Activated naive CD4-positive, alpha-beta T cell treated with anti-CD3 and anti-CD28 coated beads, Interleukin-2, amount 50 U/mL, for 72 hours (primary cell): ENCODE measurements at places on chromosomes 4 and X. TPM values are rescaled to one million over a fixed set of nuclear protein-coding genes. Genes with fewer than 3 reads are reported as not detected.

Gene CTAG2
- not detected for total RNA-seq

Gene ADH1A
- total RNA-seq: not detected

Gene COX7B2
- not detected for total RNA-seq

Gene NDNF
- not detected for total RNA-seq

Gene MAGEA3
- not detected for total RNA-seq

Gene KLF3
- 10.1 TPM for total RNA-seq

Gene H2BW2
- total RNA-seq: not detected

Gene STBD1
- total RNA-seq: 0.19 TPM

Gene ARSJ
- total RNA-seq: not detected

Gene RASGEF1B
- 2.7 TPM for total RNA-seq

Gene XPNPEP2
- total RNA-seq: not detected

Gene ATP2B3
- not detected for total RNA-seq

Gene CSAG1
- not detected for total RNA-seq

Gene TRPC5OS
- not detected for total RNA-seq

Gene HSFX1
- 0.11 TPM for total RNA-seq

Gene MAP9
- total RNA-seq: 6.5 TPM

Gene GATB
- 23.0 TPM for total RNA-seq

Gene GABRE
- not detected for total RNA-seq

Gene PDLIM3
- not detected for total RNA-seq

Gene LDOC1
- 5.4 TPM for total RNA-seq

Gene BMX
- total RNA-seq: not detected

Gene RRH
- 0.32 TPM for total RNA-seq

Gene SPARCL1
- total RNA-seq: not detected

Gene CXCL1
- not detected for total RNA-seq

Gene TCEAL3
- total RNA-seq: 8.7 TPM

Gene PCDH19
- total RNA-seq: not detected

Gene DRD5
- not detected for total RNA-seq

Gene RENBP
- 16.1 TPM for total RNA-seq

Gene GALNTL6
- not detected for total RNA-seq

Gene SCD5
- 0.52 TPM for total RNA-seq

Gene L1CAM
- 1.1 TPM for total RNA-seq

Gene MAGED4
- total RNA-seq: not detected

Gene ZMAT1
- 5.1 TPM for total RNA-seq

Gene SPANXC
- not detected for total RNA-seq

Gene LPAR4
- not detected for total RNA-seq

Gene MTHFD2L
- total RNA-seq: 7.3 TPM

Gene BGN
- total RNA-seq: not detected

Gene TECRL
- not detected for total RNA-seq

Gene TSC22D3
- total RNA-seq: 41.1 TPM

Gene TXK
- total RNA-seq: 16.4 TPM

Gene SYTL5
- total RNA-seq: not detected

Gene ADGRL3
- total RNA-seq: not detected

Gene SPOCK3
- total RNA-seq: not detected

Gene BRS3
- not detected for total RNA-seq

Gene GAGE13
- not detected for total RNA-seq

Gene COQ2
- 17.8 TPM for total RNA-seq

Gene GPR173
- total RNA-seq: 0.14 TPM

Gene HTN1
- not detected for total RNA-seq

Gene DDIT4L
- 2.0 TPM for total RNA-seq

Gene MGAT4D
- total RNA-seq: not detected
